Activated naive CD4-positive, alpha-beta T cell treated with anti-CD3 and anti-CD28 coated beads, Interleukin-2, amount 50 U/mL, for 16 hours (primary cell): ENCODE measurements at places on chromosomes 3 and 15.

- no peak for DNase-seq
Measured at GRCh38 chr3:135451037-135451785, 514.3 kb upstream of the PPP2R3A start.

- DNase-seq: no peak
Measured at GRCh38 chr3:183466575-183466974, 38.2 kb upstream of the MCF2L2 start.

GRCh38 chr15:65081758-65082157, 5.2 kb downstream of the KBTBD13 start:
- DNase-seq: peak; percentile 32

- DNase-seq: peak; percentile 33
Measured at GRCh38 chr3:194058189-194058571, 77.8 kb upstream of the HES1 start.

- DNase-seq: no peak
Measured at GRCh38 chr3:40588406-40588805, 63.6 kb downstream of the ZNF621 start.

DNA sequence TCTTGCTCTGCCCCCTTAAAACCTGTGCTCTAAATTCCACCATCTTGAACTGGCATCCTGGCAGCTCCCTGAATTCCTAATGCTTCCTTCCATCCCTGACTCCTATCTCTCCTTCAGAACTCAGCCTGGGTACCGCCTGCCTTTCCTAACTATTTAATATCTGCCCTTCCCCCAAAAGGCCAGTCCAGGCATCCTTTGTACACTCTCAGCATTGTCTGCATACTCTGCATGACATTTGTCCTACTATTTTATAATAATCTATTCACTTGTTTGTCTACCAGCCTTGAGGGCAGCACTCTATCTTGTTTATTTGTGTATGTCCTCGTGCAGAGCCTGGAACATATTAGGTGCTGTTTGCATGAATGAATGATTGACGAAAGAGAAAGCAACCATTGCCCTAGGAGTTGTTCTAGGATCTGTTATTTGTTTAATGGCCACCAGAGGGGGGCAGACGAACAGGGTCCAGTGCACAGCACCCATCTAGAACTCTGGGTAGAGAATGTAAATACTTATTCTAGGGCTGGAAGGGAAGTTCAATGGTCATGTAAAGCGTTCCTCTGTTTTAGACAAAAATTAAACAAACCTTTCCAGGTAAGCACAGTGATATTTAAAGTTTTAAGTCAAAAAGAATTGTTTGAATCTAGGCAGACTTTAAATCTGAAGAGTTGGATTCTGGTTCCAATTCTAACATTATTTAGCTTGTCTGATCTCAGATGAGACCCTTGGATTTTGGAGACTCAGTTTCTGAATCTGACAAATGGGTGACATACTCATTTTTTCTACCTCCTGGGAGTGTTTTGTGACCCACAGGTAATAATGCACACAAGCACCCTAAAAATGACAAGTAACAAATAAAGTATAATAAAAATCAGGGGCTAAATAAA, 125.8 kb upstream of the GALNT15 start:
- peak; percentile 28 for DNase-seq

DNA sequence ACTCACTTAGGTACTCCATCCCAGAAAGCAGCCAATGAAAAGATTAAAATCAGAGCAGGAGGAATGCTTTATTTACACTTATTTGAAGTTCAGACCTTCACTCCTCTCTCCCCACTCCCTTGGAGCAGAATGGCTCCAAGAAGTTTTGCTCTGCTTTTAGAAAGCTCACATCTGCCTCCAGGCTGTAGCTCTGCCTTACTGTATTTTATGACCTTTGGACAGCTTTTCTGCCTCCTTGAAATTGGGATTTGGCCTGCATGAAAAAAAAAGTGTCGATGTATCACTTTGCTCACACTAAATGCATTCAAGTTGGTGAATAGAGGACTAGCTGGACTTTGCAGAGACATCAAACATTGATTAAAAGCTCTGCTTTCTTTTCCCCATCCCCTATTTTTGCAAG, 95.3 kb downstream of the SLC9A9 start:
- no peak for DNase-seq

- DNase-seq: no peak
Measured at GRCh38 chr15:40554161-40554525, 10.7 kb downstream of the CCDC32 start.

GRCh38 chr15:100770661-100771584, 108.7 kb upstream of the ALDH1A3 start:
- DNase-seq: no peak

DNA sequence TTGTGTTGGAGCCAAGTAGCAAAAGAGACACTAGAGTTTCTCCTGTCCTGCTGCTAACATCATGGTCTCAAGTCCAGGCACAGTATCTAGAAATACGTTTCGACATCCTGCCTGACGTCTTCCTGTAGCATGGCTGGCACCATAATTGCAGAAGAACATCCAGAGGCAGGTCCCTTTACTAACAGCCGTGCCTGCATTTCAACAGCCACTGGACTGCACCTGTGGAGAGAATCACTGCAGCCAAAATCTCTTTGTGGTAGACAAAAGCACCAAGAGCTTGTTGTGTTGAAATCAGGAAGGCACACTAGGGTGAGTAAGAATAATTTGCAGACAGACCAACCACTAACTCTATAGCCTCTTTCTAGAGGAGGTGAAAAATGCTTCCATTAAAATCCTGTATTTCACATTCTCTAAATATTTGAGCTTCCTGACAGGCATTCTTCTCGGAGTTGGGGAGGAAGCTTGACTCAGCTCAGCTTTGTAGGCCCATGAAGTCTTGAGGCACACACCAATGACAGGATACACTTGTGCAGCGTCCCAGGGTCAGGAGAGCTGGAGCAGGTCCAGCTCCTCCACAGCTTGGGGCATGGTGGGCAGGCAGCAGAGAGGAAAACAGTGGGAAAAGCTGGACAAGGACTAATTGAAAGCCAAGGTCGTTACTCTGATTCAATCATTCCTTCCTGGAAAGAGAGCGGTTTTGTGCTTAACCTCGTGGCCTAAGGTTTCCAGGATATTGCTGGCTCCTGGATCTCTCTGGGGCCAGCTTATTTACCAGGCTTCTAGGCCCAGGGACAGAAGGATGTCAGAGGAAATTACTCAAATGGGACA, 244.9 kb downstream of the FAM43A start:
- DNase-seq: no peak

DNA sequence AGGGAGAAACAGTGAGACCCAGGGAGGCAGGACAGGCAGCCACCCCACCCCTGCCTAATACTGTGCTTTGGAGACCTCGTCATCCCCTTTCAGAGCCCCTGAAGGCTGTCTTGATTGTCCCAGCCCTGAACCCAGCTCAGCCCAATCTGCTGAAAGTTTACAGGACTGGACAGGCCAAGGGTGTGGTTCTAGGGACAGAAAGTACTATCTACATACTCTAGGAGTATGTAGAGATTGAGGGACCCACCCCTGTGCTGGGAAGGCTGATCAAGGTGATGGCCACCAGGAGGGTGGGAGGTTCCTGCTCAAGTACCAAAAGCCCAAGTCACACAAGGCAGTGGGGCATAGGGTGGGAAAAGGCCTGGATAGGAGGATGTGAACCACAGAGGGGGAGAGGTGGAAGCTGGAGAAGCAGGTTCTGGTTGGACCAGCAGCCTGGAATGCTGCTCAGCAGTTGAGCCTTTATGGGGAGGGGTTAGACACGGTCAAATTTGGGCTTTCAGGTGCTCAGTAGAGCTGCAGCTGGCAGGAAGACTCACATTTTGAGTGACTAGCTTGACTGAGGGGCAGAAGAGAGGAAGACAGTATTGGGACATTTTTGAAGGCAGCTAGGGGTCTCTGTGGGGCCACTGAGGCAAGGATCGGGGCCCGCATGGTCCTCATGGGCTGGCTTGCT, 6.7 kb downstream of the NBEAL2 start:
- no peak for DNase-seq
